ENCODE measurements at places on chromosomes 2 and 18. TPM values are rescaled to one million over a fixed set of nuclear protein-coding genes. Genes with fewer than 3 reads are reported as not detected.
A peak's percentile ranks its signal among the peaks of the same experiment; 100 is the strongest.

DYNAP gene
- 0.09 TPM for total RNA-seq

DNA sequence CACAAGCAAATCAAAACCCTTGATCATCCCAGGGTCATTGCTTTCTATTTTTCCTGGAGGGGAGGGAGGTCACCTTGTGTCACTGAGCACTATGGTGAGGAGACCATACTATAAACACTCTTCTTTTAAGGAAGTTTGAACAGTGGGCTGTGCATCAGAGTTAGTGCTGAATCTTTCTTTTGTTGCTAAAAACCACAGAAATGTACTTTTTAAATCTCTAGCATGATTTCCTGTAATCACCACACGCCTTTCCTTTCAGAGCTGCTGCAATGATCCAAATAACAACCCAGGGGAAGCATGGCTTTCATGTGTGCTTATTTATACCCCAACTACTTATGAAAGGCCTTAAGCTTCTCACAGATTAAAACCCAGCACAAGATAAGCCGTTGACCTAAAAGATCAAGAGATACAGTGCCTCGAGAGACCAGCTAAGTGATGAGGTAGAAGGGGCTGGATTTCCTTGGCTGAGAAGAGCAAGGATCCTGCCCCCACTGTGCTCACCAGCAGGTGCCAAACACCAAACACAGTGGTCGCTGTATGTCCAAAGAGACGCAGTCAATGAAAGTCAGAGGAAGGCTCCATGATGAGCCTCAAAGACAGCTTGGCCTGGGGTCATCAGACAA is 34.7 kb downstream of the TRABD2A start:
- H3K27me3 ChIP-seq: no peaks in the 10 kb centered on the region
- H3K27ac ChIP-seq: peak overlapping the region; percentile 61
- peak; percentile 26 for DNase-seq

COX7A2L gene
- total RNA-seq: 128 TPM

LIMS2 gene
- 8.7 TPM for total RNA-seq

AOX1 gene
- 0.42 TPM for total RNA-seq

- no peak for DNase-seq
- H3K27ac ChIP-seq: no peak overlapping the region
- H3K4me1 ChIP-seq: peaks cover 5% of the 10 kb centered on the region
- no peaks in the 10 kb centered on the region for H3K36me3 ChIP-seq
- no peaks in the 10 kb centered on the region for H3K27me3 ChIP-seq
These were observed 246.2 kb downstream of the XIRP2 start for GRCh38 chr2:167134381-167135072.

SEPTIN10 gene
- 27.3 TPM for total RNA-seq

COL3A1 gene
- total RNA-seq: 228 TPM

GRCh38 chr2:40914666-40915065 is 462.8 kb upstream of the SLC8A1 start:
- H3K4me1 ChIP-seq: no peaks in the 10 kb centered on the region
- H3K27me3 ChIP-seq: no peaks in the 10 kb centered on the region
- no peak for DNase-seq
- H3K4me3 ChIP-seq: no peak overlapping the region
- no peaks in the 10 kb centered on the region for H3K36me3 ChIP-seq
- no peak overlapping the region for H3K27ac ChIP-seq

GRCh38 chr2:154794406-154794805 is 95.9 kb downstream of the KCNJ3 start:
- H3K36me3 ChIP-seq: no peaks in the 10 kb centered on the region
- no peaks in the 10 kb centered on the region for H3K27me3 ChIP-seq
- H3K4me3 ChIP-seq: no peak overlapping the region
- H3K27ac ChIP-seq: no peak overlapping the region

DNA sequence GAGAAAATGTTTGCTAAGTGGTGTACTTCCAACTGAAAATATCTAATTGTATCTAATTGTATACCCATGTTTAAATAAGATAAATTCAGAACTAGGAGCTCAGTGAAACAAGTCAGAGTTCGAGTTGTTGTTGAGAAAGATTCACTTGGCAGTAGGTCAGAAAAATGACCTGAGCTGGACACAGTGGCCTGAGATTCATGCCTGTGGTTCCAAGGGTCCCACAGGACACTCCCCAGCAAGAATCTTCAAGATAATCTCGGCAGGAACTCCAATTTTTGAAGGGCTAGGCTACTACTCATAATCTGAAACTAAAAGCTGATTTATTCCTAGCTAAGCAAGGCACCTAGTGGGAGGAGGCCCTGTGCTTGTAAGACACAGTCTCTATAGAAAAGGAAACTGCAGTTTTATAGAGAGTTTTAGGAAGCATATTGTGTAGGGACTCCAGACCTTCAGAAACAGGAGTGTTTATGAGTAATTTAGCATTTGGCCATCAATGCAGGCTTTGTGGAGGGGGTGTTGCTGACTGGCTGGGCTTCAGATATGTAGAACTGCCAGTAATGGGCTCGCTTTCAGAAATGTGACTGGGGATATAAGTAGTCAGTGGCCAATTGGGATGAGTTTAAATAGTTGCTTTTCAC is 43.2 kb downstream of the SP140 start:
- no peaks in the 10 kb centered on the region for H3K36me3 ChIP-seq
- H3K27ac ChIP-seq: no peak overlapping the region
- DNase-seq: no peak
- H3K27me3 ChIP-seq: no peaks in the 10 kb centered on the region
- H3K4me3 ChIP-seq: no peak overlapping the region

DNA sequence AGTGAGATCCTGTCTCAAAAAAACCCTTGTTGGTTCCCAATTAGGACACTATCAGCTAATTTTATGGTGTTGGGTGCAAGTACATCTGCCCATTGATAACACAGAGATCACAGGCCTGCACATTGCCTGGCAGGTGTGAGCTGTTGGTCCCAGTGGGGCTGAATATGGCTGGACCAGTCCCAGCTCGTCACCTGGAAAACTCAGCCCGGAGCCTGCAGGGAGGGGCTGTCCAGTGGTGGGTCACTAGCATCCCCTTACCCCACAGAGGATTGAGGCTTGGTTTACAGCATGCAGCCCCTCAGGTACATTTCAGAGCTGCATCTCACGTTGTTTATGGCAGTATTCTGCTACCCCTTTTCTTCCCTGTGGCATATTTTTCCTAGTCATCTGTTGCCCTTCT is 40.8 kb upstream of the CHMP1B start:
- H3K4me1 ChIP-seq: no peaks in the 10 kb centered on the region
- DNase-seq: no peak
- no peaks in the 10 kb centered on the region for H3K36me3 ChIP-seq
- no peak overlapping the region for H3K27ac ChIP-seq
- H3K4me3 ChIP-seq: no peak overlapping the region

NPAS2 gene
- 3.0 TPM for total RNA-seq

Data from thymus (tissue), 14 donors.